ENCODE measurements at places on chromosomes 13 and 19.
A peak's percentile ranks its signal among the peaks of the same experiment; 100 is the strongest.

- no peak for DNase-seq
Observed at GRCh38 chr13:48411841-48412531, 927 bp downstream of the LPAR6 start.

DNA sequence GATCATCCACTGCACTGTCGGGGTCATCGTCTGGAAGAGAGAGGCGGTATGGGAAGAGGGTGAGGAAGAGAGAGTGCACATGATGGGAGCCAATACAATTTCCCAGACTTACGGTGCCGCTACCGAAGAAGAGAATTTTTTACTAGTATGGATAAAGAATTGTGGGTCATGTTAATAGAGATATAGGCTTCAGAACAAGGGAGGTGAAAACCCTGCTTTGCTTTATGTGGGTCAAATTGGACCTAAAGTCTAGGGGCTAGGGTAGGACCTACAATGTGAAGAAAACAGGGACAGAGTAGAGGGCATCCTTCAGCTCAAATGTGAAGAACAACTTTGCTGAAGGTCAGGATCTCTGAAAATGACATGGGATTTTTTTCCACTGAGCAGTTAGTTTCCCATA is 29.9 kb downstream of the UNC13A start:
- DNase-seq, result no peak

DNA sequence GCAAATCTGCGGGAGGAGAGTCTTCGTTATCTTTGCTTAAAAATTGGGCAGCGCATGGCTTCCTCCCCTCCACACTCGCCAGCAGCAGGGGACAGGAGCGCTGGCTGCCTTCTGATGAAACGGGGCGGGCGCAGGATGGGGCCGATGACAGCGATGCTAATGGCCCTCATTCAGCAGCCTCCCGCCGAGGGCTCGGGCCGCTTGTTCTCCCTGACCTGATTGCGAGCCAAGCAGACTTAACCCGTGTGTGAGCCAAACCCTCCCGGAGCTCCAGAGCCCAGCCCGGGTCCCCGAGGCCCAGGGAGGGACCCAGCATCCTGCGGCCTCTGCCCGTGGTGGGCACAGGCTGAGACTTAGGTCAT is 90.3 kb downstream of the KDM4B start:
- DNase-seq, result no peak

DNA sequence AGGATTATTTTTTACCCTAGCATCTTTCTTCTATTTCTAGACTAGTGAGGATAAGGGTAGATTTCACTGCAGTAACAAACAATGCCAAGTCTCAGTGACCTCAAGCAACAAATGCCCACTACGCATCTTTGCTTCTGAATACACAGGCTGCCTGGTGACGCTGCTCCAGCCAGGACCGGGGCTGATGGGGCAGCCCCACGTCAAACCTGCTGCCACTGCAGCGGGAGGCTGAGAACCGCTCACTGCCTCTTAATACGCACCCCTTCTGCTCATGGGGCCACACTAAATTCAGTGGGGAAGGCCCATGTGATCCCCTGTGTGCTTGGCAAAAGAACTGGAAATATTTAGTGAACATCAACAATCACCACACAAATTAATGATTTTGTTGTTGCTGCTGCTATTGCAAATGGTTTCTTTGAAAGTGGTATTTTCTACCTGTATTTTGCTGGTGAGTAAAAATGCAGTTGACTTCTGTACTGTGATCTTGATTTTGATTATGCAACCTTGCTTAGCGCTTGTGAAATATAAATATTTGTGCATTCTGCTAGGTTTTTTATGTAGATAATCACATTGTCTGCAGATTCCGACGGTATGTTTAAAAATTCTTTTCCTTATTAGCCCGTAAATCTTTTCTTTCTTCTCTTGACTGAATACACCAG is 139.5 kb upstream of the SPACA7 start:
- DNase-seq, result no peak

- DNase-seq, result peak; percentile 72
Observed at GRCh38 chr19:49672131-49672919, 4.7 kb upstream of the PRMT1 start.

DNA sequence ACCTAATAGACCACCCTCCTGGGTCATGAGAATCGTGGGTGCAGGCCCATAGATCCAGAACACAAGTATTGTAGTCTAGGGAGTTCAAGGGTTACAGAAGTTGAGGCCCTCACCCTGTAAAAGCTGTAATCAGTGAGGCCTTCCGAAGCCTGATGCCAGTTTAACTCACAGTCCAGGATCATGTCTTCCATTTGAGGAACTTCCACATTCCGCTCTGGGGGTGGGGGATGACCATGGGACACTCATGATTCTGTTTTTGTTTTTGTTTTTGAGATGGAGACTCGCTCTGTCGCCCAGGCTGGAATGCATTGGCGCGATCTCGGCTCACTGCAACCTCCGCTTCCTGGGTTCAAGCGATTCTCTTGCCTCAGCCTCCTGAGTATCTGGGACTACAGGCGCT is 1.7 kb upstream of the RASIP1 start:
- no peak for DNase-seq

GRCh38 chr13:33264620-33264978 is 21.0 kb downstream of the STARD13 start:
- peak; percentile 77 for DNase-seq

GRCh38 chr19:35963514-35963913 is 27.3 kb downstream of the LRFN3 start:
- peak; percentile 31 for DNase-seq

DNA sequence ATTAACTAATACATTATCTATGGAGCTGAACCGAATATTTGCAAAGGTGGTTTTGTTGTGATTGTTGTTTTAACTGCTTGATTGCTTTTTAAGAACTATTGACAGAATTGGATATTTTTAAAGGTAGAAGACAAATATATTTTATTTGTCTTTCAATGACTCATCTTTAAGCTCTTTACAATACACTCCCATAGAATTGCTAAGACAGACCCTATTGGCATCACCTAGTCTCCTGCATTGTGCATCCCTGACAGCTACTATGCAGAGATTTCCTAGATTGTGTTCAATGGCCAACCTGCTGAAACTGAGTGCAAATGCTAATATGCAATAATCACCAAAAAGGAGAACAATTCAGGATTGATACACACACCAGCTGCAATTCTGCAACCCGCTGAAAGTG is 19.7 kb upstream of the SCEL start:
- no peak for DNase-seq

DNA sequence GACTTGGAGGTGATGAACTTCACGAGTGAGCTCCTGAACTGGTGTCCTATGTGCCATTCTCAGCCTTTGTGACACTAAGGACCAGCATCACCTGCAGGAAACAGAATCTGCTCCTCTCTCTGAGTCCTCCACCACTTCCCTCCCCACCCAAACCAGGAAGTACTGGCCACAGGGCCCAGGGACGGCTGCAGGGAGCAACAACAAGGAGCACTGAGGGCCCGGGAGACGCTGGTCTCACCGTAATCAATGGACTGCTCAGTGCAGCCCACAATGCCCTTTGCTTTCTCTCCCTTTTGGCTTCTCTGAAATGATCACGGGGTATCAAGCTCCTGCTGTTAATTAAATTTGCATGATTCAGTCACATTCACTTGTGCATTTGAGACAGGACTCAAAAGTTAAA is 18.6 kb downstream of the PEPD start:
- DNase-seq, result no peak

- DNase-seq, result no peak
Observed at GRCh38 chr19:20478936-20479335, 86.6 kb downstream of the ZNF737 start.

GRCh38 chr13:100517135-100517534 is 71.5 kb downstream of the GGACT start:
- DNase-seq, result no peak

DNA sequence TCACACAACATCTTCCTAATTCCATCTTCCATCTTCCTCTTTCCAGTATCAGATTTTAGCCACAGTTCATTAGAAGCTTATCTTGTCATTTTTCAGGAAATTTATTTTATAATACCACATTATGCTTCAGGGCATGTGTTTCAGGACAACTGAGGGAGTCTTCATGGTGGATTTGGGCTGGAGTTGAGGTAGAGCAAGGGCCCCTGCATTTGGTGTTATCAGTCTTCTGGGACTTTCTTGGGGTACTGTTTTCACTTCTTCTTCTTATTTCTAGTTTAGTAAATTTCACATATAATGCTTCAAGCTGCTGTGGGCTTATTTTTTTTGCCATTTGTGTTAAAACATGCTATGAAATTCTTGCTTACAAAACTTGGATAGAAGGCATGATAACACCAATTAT is 188.7 kb downstream of the LHFPL6 start:
- no peak for DNase-seq

DNA sequence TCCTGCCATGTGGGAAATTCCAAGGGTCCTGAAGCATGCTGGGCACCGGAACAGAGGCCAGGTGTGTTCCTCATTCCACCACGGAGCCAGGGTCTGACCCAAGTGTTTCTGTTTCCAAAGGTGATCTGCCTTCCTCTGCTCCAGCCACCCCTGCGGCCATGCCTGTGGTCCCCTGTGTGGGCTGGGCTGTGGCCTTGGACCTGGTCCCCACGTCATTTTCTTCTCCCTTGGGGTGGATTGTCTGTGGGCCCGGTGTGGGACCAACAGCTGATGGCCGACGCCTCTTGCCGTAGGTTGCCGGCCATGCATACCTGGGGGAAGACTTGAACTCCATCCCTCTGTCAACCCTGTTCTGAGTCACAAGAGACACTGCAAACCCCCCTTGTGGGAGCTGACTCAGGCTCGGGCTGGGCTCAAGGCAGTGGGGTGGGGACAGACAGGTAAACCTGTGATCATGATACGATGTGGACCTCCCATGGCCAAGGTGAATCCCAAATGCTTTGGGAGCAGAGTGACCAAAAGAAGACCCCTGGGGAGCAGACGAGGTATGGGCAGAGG is 35.0 kb downstream of the ATP11A start:
- no peak for DNase-seq

DNA sequence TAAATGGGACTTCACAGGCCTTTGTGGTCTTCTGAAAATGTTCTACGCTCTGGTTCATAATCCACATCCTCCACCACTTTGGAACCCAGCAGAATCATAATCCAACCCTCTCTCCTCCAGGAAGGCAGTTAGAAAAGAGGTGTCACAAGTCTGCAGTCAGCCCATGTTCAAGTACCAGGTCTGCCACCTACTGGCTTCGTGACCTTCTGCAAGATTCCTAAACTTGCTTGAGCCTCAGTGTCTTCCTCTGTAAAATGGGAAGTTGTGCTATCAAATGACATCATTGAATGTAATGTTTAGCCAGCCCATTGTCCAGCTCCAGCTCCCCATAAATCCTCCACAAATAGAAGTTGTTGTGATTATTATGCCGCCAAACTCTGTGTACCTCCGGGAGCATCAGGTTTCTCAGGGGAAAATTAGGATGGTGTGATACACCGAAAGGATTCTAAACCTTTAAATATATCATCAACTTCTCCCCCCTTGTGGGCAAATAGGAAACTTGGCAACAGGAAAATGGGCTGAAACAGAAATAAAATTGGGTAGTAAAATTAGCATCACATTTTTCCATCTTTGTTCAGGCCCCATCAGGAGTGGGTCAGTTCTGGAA is 109.7 kb downstream of the NUFIP1 start:
- DNase-seq, result peak; percentile 30

- peak; percentile 90 for DNase-seq
Observed at GRCh38 chr19:55586976-55587668, 6.5 kb upstream of the ZNF579 start.

DNA sequence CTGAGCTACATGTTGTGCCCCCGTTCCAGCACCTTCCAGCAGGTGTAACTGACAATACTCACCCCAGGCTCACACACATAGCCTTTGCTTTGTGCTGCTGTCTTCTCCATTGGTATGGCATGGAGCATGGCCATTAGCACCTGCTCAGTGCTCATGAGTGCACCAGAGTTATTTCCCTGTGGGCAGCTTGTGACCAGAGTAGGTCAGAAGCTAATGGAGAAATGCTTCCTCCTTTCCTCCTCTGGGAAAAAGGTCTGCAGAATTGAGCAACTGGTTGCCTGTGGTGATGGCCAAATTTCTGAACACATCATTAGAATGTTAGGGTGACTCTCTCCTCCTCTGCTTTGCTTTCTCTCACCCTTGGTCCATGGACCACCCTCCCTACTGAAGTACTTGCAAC is 344.5 kb upstream of the TMTC4 start:
- DNase-seq, result no peak
